ENCODE measurements at places on chromosomes 4 and X. TPM values are rescaled to one million over a fixed set of nuclear protein-coding genes. Genes with fewer than 3 reads are reported as not detected.
A peak's percentile ranks its signal among the peaks of the same experiment; 100 is the strongest.

The GPR82 gene
- 0.14 TPM for total RNA-seq

The CPLX1 gene
- total RNA-seq: 0.14 TPM

The CLNK gene
- under 0.01 TPM for total RNA-seq

The CRMP1 gene
- 0.42 TPM for total RNA-seq

DNA sequence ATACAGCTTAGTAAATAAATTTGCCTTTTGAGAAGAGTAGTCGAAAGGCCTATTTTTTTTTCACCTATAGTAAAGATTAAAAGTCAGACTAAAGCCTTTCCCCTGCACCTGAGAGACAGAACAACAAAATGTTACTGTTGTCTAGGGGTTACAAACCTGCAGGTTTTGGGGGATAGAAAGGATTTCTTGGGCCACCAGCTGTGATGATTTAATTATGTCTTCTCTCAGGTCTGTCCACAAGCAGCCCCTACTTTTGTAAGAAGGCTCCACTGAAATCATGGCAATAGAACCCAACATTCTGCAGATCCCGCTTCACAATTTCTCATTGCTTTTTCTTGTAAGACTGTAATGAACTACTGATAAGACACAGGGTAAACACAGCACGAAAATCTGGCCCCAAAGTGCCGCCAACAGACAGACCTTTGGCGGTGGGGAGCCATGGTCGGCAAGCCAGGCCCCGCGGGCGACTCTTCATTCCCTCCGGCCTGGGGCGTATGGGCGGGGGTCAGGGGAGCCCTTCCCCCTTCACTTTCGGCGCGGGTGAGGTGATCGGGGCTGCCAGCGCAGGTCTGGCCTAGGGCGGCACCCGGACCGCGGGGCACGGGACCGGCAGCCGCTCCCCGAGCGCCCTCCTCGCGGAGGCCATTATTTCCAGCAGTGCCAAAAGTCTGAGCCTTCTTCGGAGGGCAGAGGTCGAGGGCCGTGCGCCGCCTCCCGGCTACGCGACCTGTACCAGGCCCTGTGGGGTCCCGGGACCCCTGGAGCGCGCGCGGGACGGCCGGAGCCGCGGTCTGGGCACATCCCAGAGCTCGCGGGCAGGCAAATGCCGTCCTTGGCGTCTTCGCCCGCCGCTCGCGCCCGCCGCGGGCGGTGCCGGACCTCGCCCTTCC, 812 bp upstream of the KDM6A start:
- DNase-seq: no peak

- DNase-seq: no peak
Observed at GRCh38 chr4:116878280-116878679, 207.1 kb downstream of the TRAM1L1 start.

- no peak for DNase-seq
Observed at GRCh38 chr4:168167714-168168284, 75.5 kb downstream of the ANXA10 start.

DNA sequence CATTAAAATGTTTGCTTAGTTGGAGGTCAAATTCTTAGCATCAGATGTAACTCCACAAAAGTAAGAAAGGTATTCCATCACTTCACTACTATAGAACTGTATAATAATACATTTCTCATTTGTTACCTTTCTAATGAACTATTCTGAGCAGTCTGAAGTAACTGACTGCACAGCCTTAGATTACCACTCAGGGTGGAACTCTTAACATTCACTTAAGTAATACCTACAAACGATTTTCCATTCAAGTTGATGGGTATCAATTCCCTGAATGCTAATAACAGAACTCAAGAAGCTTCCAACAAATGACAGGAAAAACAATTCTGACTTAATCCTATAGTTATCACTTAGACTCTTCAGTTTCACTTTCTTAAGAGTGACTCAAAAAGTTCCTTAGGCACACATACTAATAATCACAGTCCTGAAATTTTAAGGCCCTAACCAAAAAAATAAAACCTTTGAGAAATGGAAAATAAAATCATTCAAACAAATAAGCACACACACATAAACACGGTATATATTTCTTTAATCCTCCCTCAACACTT, 20.9 kb downstream of the HNRNPD start:
- DNase-seq: no peak

- no peak for DNase-seq
Observed at GRCh38 chr4:52959541-52959940, 97.4 kb downstream of the RASL11B start.

- peak; percentile 40 for DNase-seq
Observed at GRCh38 chr4:10063544-10064300, 42.4 kb upstream of the SLC2A9 start.

DNA sequence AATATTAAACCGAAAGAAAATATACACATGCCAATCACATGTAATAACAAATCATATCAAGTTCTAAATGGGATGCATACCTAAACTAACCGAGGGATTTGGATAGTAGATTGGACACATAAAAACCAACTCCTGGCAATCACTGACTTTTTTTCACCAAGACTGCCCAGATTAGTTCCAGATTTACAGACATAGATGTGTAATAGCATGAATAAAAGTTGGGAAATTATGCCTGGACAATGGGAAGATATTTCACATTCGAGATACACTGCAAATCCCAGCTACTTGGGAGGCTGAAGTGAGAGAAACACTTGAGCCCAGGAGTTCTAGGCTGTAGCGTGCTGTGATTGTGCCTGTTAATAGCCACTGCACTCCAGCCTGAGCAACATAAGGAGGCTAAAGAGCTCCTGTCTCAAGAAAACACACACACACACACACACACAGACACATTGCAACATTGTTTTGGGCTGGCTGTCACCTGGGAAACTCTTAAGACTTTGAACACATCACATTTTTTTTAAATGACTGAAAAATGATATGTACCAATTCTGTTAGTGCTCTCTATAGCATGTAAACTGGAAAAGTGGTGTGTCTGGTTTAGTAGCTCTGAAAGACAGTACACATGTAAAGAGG, 5.7 kb downstream of the RAB40A start:
- no peak for DNase-seq

DNA sequence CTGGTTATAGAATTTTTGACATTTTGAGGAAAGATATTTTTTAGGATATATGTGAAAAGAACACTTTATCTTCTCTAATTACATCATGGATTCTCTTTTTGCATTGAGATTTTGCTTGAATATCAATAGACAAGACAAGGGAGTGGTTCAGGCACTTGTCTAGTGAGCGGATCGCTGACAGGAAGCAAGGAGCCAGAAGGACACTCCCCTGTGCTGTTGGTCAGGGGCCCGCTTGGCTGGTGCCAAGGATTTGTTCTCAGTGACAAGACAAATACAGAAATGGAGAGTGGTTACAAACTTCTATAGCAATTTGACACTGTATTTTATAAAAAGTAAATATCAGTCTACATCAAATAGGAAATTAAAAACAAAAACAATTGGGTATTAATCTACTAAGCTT, 60.0 kb downstream of the SLC9B1 start:
- no peak for DNase-seq

DNA sequence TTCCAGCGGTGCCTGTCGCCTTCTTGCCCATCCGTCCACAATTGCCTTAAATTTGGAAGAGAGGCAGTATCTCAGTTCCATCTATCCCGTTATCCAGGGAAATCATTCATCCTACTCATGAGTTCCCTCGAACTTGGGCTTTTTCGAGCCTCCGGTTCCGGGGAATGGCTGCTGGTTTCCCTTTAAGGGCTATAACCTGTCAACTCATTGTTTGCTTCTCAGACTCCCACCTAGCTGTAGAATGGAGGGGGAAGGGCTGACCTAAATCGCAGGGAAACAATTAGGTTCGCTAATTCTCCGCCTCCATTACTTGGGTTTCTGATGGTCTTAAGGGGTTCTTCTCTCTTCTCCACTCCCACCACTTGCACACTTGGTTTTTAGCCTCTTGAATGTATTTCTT, 1.2 kb downstream of the UCHL1 start:
- DNase-seq: no peak

GRCh38 chr4:38177035-38177546, 216.9 kb downstream of the PTTG2 start:
- no peak for DNase-seq

GRCh38 chr4:153955327-153955726, 166.4 kb upstream of the SFRP2 start:
- no peak for DNase-seq

DNA sequence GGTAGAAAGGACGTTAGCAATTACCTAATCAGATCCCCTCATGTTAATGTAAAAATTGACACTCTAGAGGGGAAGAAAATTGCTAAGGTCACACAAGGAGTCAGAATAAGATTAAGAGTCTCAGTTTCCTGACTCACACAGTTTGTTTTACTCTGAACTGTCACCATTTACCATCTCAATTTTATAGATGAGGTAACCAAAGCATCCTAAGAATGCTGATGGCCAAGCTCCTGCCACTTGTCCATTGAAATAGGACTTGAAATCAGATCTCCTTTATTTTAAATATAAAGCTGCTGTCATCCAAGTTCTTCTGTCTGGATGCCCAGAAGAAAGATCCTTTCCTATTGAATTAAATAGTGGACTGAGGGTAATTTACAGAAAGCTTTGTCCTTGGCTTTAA, 114.8 kb upstream of the VAMP7 start:
- no peak for DNase-seq

All from liver (tissue), 10 donors.